ENCODE measurements at places on chromosomes 2 and 18. TPM values are rescaled to one million over a fixed set of nuclear protein-coding genes. Genes with fewer than 3 reads are reported as not detected.

Gene TUBA4A
- 266 TPM for total RNA-seq

Gene SERPINB12
- not detected for total RNA-seq

Gene OTOS
- total RNA-seq, result not detected

Gene HDHD2
- total RNA-seq, result 8.3 TPM

Gene ANKRD53
- total RNA-seq, result 0.12 TPM

Gene IMMT
- 103 TPM for total RNA-seq

Gene ITPRID2
- total RNA-seq, result 36.2 TPM

Gene NAT8
- not detected for total RNA-seq

Gene LYPD6B
- 0.10 TPM for total RNA-seq

Gene XPO1
- total RNA-seq, result 116 TPM

Gene CCDC74A
- 15.0 TPM for total RNA-seq

Gene ST6GAL2
- total RNA-seq, result 13.8 TPM

Gene HOXD9
- total RNA-seq, result 1.3 TPM

Gene UCN
- total RNA-seq, result 0.61 TPM

Gene NGEF
- 15.5 TPM for total RNA-seq

Gene ALLC
- total RNA-seq, result not detected

Gene CCDC148
- total RNA-seq, result 0.45 TPM

Gene AGXT
- not detected for total RNA-seq

Gene SF3B6
- total RNA-seq, result 176 TPM

Gene CXCR4
- 0.56 TPM for total RNA-seq

Gene ASB1
- 54.6 TPM for total RNA-seq

Gene PGAP1
- 2.1 TPM for total RNA-seq

Gene AKAIN1
- not detected for total RNA-seq

Gene LONRF2
- 2.0 TPM for total RNA-seq

Gene RAB6C
- total RNA-seq, result not detected

Gene GPAT2
- total RNA-seq, result not detected

Gene CROCC2
- not detected for total RNA-seq

Gene OSBPL1A
- total RNA-seq, result 15.4 TPM

Gene STARD6
- total RNA-seq, result not detected

Gene PER2
- total RNA-seq, result 7.0 TPM

Gene ITGAV
- 88.2 TPM for total RNA-seq

Gene IL18R1
- total RNA-seq, result 1.0 TPM

Gene IL1F10
- total RNA-seq, result not detected

Gene OSR1
- 9.3 TPM for total RNA-seq

Gene LYPD6
- 0.08 TPM for total RNA-seq

Gene SKOR2
- total RNA-seq, result not detected

Gene ST8SIA3
- not detected for total RNA-seq

Data from A549 treated with Hydrocortisone at 1 μM for 4 hours (cell line).